Stimulated activated CD4-positive, alpha-beta T cell treated with anti-CD3 and anti-CD28 coated beads, Interleukin-1b, Interleukin-23, amount 100 ng/mL, for 1 hour (primary cell): ENCODE measurements at places on chromosomes 2 and 18.

GRCh38 chr18:3319399-3319798 is 57.5 kb downstream of the MYL12B start:
- DNase-seq: no peak

DNA sequence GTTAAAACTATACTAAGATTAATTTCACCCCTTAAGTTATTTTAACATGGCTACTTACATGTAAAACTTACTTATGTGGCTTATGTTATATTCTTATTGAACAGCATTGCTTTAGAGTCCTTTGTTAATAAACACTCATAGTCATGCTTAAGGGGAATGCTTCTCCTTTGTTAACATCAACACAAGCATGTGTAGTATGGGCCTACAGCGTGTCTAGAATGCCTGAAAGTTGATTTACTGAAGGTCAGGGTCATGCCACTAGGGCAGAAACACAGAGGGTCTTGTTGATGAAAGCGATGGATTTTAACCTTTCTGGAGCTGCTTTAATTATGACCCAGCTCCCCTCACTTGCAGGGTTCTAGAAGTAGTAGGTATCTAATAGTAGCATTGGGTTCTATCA is 159.8 kb upstream of the DLX2 start:
- no peak for DNase-seq

GRCh38 chr18:59040770-59041148 is 98.9 kb upstream of the SEC11C start:
- DNase-seq: no peak

GRCh38 chr18:41798879-41799278 is 156.2 kb upstream of the PIK3C3 start:
- DNase-seq: no peak

- DNase-seq: no peak
Measured at GRCh38 chr18:24322584-24323136, 75.0 kb downstream of the OSBPL1A start.

GRCh38 chr18:37617623-37618022 is 52.0 kb upstream of the CELF4 start:
- DNase-seq: no peak

GRCh38 chr2:17052001-17052400 is 386.4 kb upstream of the CYRIA start:
- no peak for DNase-seq

- DNase-seq: no peak
Measured at GRCh38 chr2:20432714-20433113, 14.2 kb upstream of the RHOB start.

DNA sequence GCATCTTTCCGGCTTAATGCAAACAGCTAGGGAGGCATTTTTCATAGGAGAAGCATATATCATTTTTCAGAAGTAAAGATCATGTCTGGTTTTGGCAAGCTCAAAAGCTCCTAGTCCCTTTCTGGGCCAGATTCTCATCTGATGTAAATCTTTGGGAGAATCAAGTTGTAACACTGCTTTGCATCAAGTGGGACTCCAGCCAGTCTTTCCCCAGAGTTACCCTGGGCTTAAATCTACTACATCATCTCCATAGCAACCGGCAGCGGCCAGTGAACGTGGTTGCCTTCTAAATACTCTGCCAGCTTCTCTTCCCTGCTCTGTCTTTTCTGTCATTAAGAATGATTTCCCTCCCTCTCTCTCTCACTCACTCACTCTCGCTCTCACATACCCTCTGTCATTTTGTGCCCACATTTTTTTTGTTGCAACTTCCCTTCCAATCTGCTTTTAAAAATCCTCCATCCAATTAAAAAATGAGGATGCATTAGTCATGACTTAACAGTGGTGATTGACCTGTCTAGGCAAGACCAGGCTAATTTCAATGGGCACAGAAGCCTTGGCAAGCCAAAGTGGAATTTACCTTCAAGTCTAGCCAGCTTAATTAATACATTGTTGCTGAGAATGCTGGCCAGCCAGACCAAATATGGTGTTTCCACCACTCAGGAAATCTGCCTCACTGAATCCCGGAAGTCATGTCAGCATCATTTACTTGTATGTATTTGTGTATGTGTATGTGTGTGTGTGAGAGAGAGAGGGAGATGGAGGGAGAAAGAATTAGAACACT is 93.0 kb downstream of the NRP2 start:
- no peak for DNase-seq

GRCh38 chr18:32550963-32551362 is 80.3 kb upstream of the GAREM1 start:
- DNase-seq: no peak

GRCh38 chr2:27860111-27860510 is 30.1 kb downstream of the RBKS start:
- no peak for DNase-seq

DNA sequence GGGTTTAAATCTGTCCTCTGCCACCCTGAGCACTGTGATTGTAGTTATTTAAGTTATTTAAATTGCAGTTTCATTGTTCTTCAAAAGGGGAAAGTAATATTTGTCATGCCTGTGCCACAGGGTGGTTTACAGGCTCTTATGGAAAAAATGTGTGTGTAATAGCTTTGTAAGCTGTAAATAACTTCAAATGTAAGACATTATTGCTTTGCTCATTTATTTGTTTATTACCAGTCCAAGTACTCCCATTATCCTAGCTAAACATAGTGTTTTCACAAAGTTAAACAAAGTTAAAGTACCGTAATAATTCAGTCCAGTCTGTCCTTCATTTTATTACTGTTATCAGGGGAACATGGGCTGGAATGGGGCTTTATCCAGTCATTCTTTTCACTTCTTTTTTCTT is 43.4 kb upstream of the IGFBP2 start:
- DNase-seq: no peak

GRCh38 chr2:237592425-237592980 is 2.0 kb upstream of the RAB17 start:
- DNase-seq: no peak

DNA sequence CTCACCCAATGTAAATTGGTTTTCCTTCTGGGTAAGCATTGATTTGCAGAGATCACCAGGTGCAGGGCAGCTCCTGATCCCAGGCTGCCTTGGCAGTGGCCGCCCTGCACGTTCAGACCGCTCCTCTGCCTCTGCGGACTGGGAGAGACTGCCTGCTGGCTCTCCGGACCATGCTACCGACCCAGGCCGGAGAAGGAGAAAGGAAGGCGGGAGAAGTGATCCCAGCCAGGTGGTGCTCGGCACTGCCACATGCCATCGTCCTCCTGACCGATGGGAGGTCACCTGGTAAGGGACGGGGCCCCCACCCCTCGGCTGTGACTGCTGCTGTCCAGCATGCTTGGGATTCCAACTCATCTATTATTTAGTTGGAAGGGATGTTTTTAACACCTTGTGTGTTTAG is 108.1 kb upstream of the POU3F3 start:
- DNase-seq: no peak

DNA sequence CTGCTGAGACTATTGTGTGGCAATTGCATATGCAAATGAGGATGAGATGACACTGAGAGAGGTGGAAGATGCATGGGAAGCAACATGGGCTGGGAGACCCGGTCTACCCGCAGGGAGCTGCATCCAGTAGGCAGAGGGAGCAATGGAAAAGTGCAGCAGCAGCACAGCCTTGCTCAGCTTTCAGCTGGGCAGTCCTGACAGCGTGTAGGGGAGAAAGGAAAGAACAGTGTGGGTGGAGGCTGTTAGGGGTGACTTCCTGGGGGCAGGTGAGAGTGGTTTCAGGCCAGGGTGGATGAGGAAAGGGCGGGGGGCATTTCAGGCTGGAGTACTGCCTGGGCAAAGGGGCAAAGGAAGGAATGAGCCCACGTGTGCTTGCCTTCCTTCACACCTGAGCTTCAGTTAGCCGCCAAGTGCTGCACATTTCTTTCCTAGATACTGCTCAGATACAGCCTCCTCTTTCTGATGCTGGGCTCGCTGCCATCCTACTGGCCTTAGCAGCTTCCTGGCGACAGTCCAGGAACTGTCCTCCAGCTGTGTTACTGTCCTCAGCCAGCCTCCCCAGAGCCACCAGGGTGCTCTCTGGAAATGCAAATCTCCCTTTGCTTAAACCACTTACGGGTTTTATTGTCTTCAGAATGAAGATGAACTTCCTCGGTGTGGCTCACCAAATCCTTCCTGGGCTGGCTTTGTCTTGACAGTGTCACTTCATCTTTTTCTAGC is 276.3 kb downstream of the TSN start:
- DNase-seq: no peak

DNA sequence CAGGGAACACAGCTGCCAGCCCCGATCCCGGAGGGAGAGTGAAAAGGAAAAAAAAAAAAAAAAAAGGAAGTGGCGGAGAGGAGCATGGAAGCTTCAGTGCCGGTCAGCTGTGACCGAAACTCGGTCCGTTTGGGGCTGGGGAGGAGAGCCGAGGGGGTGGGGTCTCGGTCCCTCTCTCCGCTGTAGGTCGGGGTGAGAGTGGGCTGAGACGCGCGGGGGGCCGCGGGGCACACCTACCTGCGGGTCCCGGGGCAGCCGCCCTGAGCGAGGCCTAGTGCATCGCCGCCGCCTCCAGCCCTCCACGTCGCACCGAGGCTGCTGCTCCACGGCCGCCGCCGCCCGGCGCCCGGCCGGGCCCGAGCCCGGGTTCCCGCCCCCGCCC is 536 bp downstream of the VPS54 start:
- peak; percentile 5 for DNase-seq

DNA sequence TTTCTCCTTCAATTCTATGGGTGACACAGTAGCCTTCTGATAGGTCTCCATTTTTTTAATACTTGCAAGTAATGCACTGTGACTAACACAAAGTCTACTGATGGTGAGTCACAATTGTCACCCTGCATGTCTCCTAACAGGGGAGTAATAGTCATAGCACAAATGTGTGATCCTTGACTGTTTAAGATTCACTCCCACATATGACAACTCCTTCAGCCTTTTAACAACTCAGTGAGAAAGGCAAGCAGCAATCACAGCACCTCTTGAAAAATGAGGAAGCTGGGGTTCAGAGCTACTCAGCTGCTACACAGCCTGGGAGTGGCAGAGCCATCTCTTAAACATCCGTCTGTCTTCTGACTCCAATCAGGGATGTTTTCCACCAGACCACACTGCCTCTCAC is 63.8 kb downstream of the EHD3 start:
- no peak for DNase-seq

DNA sequence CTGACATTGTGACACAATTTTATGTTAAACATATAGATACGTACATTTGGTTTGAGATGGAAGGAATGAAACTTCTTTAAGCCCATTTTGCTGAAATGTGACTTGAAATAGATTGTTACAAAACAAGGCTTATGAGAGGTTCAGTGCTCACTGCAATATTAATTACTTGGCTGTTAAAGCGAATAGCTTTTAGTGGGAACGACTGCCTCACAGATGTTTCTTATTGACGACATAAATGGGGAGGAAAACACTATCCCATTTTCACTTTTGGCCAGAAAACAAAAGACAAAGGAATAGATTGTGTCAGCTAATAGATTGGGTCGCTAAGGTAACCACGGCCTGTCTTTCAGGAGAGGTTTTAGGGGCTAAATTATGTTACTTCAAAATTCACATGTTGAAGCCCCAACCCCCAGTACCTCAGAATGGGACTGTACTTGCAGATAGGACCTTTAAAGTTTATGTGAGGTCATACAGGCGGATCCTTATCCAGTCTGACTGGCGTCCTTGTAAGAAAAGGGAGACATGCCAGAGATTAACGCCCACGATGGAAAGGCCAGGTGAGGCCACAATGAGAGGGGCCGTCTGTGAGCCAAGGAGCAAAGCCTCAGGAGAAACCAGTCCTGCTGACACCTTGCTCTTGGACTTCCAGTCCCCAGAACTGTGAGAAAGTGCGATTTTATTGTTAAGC is 10.8 kb downstream of the INPP1 start:
- no peak for DNase-seq

GRCh38 chr2:239247401-239248245 is 153.2 kb downstream of the HDAC4 start:
- DNase-seq: no peak

- no peak for DNase-seq
Measured at GRCh38 chr2:23322567-23323197, 62.3 kb upstream of the KLHL29 start.

GRCh38 chr2:44071454-44072046 is 75.8 kb upstream of the LRPPRC start:
- DNase-seq: no peak

DNA sequence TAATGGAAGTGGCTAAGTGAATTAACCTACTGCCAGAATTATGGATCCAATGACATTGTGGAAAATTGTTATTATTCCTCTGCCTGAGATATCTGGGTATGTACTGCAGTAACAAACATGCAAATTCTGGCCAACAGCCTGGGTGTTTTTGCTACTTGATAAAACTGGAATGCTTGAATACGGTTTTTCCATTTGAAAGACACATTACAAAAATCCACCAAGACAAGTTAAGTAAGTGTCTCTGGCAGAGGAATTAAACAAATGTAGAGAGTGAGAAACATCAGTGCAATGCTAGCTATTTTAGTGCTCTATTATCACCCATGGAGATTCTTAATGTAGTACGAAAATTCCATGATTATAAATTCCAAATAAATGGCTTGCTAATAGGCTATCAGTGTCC is 312.4 kb upstream of the MEIS1 start:
- DNase-seq: no peak

DNA sequence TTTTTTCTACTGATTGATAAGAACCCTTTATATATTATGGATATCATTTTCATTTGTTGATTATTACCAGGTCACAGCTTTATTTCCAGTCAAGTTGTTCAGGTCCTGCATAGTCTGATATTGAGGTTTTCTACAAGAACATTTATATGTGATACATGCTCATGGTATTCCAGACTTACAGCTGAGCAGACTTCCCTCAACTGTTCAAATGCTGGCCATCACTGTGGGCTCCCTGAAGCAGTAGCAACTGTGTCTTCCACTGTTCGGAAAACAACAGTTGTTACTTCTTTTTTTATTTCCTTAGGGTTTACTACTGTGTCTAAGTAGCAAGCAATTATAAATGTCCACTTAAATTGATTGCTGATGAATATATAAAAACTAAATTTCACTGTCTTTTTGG is 79.5 kb downstream of the DGKD start:
- DNase-seq: no peak

DNA sequence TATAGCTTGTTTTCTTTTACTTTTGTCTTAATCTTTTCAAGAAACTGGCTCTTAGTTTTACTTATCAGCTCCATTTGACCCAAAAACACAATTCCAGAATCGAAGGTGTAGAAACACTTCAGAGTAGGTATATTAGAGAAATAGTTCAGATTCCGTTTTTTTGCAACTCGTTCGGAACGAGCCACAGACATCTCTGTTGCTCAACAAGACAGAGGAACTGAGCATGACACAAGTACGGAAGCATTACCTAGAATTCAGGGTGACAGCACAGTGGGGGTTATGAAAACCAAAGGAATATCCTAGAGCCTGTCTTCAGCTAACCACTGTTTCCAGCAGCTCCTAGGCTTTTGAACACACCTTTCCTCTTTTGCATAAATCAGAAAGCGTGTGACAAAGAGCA is 5.0 kb downstream of the HRH4 start:
- no peak for DNase-seq

DNA sequence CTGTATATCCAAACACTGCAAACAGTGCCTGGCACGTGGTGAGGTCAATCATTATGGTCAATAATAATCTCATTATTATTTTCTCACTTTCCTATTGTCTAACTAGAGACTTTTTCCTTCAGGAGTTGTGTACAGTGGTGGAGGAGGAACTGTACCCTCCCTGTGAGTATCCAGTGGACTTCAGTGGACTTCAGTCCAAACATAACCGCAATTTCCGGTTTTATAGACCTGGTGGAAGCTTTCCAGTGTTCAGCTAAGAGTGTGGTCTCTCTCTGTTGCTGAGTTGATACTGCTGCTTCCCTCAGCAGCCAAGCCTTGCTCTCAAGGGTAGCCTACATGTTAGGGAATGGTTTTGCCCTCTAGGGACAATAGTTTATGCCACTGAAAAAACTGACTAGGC is 447.1 kb downstream of the TMEM182 start:
- no peak for DNase-seq

- DNase-seq: no peak
Measured at GRCh38 chr2:52961403-52961802, 806.2 kb upstream of the CHAC2 start.
